Esophagus squamous epithelium (tissue), 5 donors: ENCODE measurements at places on chromosomes 2 and 18.

DNA sequence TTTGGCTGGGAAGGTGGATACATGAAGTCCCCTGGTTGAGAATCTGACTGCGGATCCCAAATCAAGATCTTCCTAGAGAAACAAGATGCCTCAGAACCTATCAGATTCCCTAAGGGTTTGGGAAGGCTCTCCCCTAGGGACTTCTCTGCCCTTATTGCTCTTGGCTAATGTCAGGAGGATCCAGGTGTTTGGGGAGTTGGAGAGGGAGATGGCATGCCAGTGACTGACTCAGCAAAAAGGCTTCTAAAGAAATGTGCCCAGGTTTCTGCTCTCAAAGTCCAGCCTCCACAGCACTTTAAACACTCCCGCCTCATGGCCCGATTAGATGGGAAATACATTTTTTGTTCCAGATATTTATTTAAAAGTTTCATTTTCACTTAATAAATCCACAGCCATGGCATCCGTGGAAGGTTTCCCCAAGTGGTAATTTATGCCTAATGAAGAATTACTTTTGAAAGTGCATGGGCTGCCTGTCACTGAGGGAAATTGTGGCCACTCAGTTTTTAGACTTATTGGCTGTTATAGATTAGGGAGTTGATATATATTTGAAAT, 156.4 kb downstream of the OSR1 start:
- DNase-seq = no peak

- DNase-seq = no peak
Observed at GRCh38 chr2:145846982-145847381, 1327.1 kb upstream of the ZEB2 start.

GRCh38 chr2:165238295-165238694, 919 bp upstream of the SCN2A start:
- DNase-seq = no peak

GRCh38 chr2:190858817-190859216, 21.8 kb upstream of the GLS start:
- no peak for DNase-seq

GRCh38 chr2:239824046-239824694, 201.0 kb downstream of the NDUFA10 start:
- no peak for DNase-seq

DNA sequence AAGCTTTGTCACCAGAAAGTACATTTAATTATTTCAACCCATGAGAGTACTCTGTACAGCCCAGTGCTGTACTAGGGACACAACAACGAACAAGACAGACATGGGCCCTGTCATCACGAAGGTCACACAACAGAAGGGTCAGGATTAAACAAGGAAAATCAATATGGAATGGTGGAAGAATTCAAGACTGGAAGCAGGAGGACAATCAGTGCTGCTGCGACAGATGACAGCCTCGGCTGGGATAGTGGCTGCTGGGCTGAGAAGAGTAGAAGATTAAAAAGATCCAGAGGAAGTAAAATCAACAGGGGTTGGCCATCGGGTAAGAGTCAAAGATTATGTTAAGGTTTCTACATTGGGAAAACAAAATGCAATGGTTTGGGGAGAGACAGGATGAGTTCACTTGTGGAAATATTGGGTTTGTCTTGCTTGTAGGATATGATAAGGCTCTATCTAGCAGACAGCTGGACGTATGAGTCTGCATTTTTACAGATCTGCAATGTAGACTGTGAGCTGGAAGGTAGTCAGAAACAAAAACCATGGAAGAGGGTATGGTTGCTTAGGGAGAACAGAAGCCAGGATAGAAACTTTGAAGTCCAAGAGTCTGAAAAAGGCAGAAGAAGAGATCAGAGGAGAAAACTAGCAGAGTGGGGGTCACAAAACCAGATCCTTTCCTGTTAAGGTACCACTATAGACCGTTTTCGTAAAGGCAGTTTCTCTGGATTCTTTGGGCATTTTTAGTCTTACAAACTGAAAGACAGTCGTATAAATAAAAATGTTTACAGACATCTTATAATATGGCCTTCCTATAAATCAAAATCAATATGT, 84.1 kb downstream of the PRELID3A start:
- no peak for DNase-seq

DNA sequence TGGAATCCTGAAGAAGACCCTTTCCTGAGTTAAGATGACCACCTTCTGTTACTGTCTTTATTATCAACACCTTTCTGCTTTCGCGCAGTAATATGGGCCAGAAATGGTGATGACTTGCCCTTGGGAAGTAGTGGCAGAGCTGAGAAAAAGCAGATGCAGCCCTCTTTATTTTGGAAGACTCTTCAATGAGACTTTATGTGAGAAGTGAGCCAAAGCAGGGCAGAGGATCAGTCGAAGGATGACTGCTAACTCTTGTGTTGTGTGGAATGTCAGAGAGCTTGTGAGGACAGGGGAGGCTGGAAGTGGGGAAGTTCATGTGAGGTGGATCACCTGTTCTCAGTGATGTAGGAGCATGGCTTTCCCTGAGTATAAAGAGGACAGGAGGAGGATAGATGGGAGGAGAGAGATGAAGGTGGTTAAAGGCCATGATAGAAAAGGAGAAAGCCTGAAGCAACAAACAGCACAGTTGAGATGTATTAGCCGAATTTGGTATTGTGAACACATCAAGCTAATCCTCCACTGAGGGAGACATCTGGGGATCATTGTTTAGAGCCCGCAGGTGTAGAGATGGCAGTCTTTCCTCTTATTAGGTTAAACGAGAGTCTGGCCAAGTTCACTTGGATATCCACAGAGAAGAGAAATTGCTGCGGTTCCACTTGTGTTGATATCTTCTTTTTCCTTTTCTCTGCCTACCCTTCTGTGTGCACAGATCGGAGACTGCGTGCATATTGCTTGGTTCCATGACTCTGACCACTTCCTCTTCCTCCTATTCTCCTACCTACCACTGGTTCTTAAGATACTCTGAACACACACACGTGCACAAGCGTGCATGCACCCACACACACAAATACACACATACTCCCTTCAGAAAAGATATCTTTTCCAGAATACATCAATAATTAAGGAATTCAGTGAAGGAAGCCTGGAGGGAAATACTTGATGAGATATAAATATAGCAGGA, 67.4 kb downstream of the SLC9A2 start:
- DNase-seq = no peak

GRCh38 chr2:143165291-143165690, 36.1 kb downstream of the ARHGAP15 start:
- DNase-seq = no peak

- no peak for DNase-seq
Observed at GRCh38 chr2:218804817-218805216, 22.9 kb downstream of the CYP27A1 start.

DNA sequence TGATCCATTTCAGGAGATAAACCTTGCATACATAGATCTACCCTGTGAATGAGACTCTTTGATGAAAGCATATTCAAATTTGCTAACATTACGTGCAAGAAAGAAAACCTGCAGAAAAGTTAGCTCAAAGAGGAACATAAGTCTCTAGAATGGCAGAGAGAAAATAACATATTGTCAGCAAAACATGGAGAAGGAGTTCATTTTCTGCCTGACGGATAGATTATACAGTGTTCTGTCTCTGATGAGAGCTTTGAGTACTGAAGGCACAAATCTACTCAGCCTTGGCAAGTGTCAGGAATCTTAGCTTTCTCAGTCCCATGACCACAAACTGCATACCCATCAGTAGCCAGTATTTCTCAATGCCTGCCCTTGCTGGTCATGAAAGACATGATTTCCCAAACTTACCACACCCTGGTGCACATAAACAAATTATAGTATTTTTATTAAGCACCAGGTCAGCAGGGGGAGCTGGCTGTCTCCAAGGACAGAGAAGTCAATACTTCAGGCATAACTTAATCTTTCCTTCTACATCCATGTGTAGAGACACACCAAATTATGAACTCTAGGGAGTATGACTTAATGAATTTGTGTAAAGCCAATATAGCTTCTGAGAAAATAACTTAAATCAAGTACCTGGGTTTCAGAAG, 401.2 kb upstream of the SOX11 start:
- DNase-seq = no peak

DNA sequence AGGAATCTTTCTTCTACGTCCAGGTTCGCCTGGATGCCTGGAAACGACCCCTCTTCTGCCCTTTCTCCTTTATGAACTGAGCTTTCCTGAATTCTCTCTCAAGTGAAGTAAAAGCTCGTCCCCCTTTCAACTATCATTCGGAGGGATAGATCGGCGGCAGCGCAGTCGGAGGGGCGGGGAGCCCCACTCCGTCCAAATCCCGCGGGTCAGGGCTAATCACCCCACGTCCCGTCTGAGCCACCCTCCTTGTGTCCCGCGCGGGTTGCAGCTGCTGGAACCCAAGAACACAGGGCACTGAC, 367 bp downstream of the FBXO48 start:
- DNase-seq = no peak

- DNase-seq = no peak
Observed at GRCh38 chr2:237669628-237670392, 42.4 kb downstream of the LRRFIP1 start.

- DNase-seq = no peak
Observed at GRCh38 chr2:100554798-100555407, 7.9 kb upstream of the PDCL3 start.

DNA sequence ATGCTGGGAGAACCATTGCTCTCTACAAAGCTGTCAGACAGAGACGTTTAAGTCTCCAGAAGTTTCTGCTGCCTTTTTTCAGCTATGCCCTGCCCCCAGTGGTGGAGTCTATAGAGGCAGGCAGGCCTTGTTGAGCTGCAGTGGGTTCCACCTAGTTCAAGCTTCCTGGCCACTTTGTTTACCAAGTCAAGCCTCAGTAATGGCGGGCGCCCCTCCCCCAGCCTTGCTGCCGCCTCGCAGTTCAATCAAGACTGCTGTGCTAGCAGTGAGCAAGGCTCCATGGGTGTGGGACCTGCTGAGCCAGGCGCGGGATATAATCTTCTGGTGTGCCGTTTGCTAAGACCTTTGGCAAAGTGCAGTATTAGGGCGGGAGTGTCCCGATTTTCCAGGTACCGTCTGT, 52.7 kb upstream of the SCYGR2 start:
- no peak for DNase-seq

DNA sequence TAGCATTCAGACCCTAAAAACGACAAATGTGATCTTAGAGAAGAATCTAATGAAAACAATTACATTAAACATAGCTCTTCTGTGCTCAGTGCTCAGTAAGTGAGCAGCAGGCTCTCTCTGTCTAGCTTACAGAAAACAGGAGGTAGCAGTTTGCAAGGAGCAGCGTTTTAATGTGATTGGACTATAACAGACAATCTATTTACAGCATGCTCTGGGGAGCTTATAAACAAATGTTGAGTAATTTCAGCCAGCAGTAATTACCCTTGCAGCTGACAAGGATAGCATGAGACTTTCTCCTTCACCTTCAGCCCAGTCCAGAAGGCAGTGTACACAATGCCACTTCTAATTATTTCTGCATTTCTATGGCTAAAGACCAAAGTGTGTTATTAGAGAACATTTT, 270.4 kb downstream of the FIGN start:
- no peak for DNase-seq

DNA sequence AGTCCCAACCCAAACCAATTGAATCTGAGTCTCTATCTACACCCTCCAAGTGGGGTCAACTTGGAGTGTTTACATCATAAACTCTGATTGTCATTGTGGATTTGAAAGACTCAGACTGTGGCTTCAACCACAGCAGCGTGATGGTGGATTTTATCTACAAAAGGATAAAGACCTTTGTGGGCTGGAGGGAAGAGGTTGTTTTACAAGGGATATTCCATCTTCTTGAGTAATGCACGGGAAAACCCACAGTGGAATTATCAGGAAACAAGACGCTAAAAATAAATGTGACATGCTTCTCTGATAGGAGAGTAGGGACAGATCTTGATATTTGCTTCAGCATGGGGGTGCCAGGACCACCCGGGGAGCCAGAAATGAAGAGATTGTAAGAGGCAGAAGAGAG, 93.5 kb downstream of the LPIN1 start:
- DNase-seq = no peak

GRCh38 chr2:1414121-1414520, 858 bp downstream of the TPO start:
- no peak for DNase-seq

GRCh38 chr18:62339106-62339988, 14.2 kb downstream of the TNFRSF11A start:
- DNase-seq = no peak

DNA sequence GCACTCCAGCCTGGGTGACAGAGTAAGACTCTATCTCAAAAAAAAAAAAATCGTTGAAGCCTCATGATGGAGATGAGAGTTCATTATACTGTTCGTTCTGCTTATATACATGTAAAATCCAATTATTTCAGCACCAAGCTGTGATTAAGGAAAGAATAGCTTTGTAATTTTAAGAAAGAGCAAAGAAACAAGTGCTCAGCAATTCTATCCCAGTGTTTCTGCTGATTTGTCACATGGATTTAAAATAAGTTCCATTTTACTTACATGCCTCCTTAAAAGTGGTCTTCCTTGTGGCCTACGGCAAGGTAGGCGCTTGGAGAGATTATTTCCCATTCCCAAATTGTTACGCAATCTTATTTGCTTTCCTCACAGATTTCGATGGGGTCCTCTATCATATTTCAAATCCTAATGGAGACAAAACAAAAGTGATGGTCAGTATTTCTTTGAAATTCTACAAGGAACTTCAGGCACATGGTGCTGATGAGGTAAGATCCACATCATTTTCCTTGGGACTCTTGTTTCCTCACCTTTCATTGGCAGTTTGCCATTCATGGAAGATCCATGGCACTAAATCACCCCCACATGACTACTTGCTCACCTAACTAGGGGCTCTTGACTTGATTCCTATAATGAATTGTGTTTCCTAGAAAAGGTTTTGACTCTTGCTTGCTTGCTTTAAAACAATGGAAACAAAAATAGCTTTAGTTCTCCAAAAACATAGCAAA, 11.5 kb downstream of the ARPC2 start:
- no peak for DNase-seq

DNA sequence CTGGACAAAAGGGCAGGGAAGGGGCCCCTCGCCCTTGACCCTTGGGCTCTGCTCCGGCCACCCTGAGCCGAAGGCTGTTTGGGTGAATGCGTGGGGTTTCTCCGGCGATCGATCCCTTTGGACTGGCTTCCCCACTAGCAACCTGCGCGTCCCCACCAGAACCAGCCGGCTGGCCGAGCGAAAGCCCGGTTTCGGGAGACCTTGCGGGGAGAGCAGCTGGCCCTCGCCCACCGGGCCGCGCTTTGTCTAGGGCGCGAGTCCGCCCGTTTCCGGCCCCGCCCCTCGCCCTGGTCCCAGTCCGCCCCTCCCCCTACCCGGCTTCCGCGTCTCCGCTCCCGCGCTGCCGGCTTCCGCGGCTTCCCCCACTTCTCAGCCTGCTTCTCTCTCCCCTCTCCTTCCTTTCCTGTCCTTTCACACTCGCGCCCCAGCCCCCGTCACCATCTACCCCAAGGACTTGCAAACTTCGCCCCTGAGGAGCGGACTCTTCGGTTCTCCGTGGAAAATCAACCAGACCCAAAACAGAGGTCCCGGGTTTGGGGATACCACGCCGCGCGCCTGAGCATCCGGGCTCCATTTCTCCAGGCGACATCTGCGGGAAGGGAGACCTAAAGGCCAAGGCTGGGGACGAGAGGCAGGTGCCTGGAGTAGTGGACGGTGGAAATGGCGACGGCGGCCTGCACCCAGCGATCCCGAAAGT, 48.0 kb upstream of the ATP6V1B1 start:
- no peak for DNase-seq
